ENCODE measurements at places on chromosomes 7 and 10.

GRCh38 chr10:23826421-23826820 is 382.5 kb upstream of the KIAA1217 start:
- no peak for DNase-seq

- peak; percentile 58 for DNase-seq
Measured at GRCh38 chr7:1065585-1066241, 21.4 kb downstream of the GPR146 start.

GRCh38 chr10:100655760-100656421 is 89.5 kb upstream of the PAX2 start:
- no peak for DNase-seq

GRCh38 chr7:149414745-149415390 is 46.0 kb downstream of the ZNF777 start:
- DNase-seq = peak; percentile 82

DNA sequence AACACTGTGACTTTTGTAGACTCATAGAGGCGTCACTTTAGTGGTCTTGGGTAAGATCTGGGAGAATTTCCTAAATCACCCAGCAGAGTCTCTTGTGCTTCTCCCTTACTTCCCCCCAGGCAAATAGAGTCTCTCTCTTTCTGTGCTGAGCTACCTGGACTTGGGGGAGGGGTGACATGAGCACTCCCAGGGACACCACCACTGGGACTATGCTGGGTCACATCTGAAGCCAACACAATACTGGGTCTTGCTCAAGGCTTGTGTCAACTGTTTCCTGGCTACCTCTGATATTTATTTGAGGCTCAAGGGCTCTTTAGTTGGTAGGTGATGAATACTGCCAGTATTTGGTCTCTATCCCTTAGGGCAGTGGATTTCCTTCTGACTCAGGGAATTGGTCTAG is 214.6 kb upstream of the TPK1 start:
- no peak for DNase-seq

DNA sequence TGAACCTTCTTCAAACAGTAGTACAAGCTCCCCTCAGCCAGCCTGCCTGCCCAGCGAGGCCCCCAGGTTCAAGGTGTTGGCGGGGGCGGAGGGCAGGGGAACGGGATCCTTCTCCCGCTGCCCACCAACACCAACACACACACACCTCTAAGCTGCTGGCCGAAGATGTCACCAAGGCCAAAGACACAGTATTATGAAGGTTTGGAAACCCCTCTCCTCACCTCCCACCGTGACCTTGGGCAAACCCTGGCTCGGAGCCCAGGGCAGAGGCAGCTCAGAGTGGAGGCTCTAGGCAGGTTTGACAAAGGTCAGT is 49.4 kb upstream of the GTF2IRD1 start:
- no peak for DNase-seq

Measured in IMR-90 (cell line).